ENCODE measurements at places on chromosomes 2 and 18.

- DNase-seq: peak; percentile 50
Observed at GRCh38 chr2:39227628-39228412, 15.9 kb downstream of the CDKL4 start.

DNA sequence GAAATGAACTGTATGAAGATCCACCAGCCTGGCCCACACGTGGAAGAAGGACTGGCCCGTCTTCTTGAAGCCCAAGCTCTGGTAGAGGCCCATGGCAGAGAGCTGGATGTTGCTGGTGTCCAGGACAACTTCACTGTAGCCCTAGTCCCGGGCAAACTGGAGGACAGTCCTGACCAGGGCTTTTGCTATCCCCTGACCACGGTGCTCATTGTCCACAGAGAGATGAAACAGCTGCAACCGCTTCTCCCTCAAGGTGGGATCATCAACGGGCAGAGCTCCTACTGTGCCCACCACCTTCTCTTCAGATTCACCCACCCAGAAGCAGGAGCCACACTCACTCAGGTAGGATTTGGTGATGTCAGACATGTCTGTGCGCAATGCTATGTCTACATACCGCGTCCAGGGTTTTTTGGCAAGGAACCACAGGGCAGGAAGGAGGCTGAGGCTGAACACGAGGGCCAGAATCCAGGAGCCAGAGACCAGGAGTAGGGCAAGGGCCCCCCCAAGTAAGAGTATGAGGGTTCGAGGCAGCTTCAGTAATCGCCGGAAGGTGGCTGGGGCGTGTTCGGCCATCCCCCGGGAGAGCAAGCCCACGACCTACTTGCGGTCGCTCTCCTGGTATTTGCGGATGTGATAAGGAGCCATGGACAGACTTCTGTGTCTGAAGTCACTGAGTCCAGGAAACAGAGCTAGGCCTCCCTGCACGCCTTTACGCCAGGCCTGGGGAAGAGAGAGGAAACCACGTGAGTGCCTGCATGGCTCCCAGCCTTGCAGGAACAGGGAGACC lies 36.3 kb downstream of the TPRKB start:
- DNase-seq: no peak

DNA sequence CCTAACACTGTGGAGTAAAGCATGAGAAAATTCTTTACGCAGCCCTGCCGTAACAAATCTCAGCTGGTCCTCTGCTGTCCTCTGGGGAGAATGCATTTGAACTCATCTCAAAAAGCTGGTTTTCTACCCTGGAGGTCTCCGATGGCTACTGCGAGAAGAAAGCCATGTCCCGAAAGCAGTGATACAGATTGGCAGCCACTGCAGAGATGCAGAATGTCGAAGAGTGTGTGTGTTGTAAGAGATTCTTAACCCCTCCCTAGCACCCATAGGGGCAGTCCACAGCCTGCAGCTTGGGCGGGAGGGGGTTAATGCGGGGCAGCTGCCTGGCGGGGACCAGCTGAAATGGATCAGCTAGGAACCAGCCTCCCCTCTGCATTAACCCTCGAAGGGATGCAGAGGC lies 235.9 kb downstream of the ZNF516 start:
- DNase-seq: no peak

DNA sequence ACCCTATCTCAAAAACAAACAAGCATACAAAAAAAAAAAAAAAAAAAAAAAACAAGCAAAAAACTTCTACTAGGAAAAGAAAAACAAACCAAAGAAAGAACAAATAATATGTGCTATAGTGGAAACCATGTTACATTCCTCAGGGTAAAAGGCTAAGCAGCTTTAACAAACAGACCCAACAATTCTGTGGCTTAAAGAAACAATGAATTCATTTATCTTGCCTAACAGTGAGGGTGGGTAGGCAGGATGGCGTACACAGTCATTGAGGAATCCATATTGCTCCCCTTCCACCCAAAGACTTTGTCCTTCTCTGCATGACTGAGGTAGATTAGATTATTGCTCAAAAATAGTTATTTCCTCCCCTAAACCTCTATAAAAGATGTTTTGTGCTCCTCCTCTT lies 63.1 kb upstream of the ITGA6 start:
- DNase-seq: no peak

DNA sequence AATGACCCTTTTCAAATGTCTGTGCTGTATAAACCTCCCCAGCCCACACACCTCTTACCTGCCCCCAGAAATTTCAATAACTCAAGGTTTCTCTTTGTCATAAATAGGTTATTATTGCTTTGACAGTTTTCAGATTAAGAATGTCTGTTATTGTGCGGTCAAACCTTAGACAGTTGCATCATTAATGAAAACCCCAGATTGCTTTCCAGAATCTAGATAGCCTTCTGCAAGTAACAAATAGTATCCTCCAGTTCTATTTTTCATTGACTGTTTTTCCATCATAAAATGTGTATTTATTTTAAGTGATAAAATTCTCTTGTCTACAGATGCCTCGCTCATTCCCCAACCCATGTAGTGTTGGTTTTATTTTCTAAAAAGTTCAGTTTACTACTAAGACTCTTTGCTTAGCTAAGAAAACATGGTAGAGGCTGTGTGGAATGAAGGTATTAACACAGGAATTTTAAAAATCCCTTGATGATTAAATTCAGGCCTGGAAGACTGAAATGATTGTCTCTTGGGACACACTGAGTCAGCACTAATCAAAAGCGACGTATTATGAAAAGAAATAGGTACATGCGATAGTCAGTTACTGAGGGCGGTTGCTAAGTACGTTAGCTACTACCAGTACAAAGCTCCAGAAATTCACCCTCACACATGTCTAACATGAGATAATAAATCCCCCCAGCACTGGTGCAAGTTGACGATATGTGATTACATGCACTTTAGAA lies 38.4 kb upstream of the ITGAV start:
- DNase-seq: no peak

DNA sequence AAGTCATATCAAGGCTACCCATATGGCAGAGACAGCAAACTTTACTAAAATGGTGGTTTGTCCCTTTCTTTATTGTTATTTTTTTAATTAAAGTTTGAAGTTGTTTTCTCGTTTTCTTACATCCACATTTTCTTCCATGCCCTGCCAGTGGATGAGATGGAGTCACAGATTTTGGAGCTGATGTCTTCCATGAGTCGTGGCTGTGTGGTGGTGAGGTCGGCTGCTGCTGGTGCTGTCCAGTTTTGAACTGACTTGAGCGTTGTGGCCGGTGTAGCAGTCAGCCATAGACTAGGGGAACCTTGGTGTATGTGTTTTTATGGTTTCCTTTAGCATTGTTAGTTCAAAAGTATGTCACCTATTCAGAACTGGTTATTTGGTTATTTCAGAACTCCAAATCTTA lies 182.8 kb downstream of the SH3RF3 start:
- DNase-seq: no peak

GRCh38 chr2:196510246-196510645 lies 129.3 kb upstream of the CCDC150 start:
- DNase-seq: no peak

- DNase-seq: no peak
Observed at GRCh38 chr2:36729067-36729466, 32.6 kb downstream of the VIT start.

DNA sequence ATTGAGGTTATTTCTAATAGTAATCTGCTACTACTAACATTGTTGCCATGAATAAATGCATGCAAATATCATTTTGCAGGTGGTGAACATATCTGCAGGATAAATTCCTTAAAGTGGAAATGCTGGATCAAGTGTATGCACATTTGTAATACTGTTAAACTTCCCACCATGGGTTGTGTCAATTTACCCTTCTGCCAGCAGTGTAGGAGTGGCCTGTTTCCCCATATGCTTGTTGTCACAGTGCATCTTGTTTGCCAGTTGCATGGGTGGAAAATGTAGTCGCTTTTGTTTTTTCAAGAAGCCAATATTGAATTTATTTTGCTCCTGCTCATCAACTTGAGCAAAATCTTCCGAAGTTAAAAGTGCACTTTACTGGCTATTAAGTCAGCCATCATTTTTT lies 139.0 kb upstream of the ACKR3 start:
- no peak for DNase-seq

DNA sequence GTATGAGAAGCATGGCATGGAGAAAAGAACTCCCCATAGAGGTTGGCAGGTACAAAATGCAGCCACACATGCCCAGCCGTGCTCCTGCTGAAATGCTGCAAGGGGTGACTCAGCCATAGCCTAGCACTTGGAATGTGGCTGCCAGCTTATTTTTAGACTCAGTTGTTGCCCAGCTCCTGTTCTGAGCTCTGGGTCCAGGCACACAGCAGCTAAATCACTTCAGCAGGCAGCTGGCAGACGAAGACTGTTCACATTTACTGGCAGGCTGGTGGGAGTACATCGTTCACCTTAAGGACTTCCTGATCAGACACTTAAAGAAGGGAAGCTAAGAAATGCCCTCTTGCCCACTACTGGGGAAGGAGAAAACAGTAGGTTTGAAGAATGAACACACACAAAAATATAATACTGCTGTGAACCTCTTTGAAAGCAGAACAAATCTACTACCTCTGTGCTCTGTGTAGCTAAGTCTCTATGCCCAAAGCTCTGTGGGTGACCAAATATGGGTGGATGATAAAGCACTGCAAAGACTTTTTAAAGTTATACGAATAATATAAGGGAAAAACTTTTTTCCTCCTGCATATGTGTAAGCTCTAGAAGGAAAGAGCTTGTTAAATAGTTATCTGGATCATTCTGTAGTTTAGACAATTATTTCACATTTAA lies 146.1 kb downstream of the LNPK start:
- DNase-seq: peak; percentile 81

- no peak for DNase-seq
Observed at GRCh38 chr2:196108604-196109003, 40.0 kb upstream of the DNAH7 start.

DNA sequence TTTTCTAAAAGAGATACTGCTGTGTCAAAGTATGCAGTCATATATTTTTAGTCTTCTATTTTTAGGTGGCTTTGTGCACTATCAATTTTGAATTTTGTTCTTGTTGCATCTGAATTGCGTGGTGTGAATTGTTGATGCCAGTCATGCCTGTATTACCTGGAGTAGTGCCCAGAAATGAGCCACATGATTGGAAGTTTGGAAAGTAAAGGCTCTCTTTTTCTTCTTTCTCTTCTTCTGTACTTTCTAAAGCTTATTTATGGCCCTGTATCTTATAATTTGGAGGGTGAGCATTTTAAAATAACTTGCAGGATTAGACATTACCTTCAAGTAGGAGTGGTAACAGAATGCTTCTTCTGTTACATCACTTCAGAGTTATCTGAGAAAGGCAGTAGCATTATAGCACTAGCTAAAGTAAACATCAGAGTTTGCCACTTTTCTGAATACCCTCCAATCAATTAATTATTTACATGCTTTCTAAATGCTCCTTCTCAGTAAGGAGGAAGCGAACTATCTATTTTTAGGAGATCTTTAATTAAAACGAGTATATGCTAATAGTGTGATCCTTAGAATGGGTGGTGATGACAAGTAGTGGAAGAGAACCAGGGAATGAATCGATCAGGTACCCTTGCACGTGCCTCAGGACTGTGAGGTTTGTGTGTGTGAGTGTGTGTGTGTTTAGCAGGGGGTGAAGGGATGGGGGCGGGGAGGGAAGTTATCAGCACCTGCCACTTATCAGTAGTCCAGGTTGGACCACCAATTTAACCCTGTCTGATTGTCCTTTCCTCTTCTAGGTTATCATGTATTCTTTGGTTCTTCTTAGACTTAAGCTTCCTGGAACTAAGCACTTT lies 112.5 kb downstream of the MAP3K20 start:
- DNase-seq: peak; percentile 9

- DNase-seq: no peak
Observed at GRCh38 chr2:133418671-133419070, 149.6 kb downstream of the NCKAP5 start.

DNA sequence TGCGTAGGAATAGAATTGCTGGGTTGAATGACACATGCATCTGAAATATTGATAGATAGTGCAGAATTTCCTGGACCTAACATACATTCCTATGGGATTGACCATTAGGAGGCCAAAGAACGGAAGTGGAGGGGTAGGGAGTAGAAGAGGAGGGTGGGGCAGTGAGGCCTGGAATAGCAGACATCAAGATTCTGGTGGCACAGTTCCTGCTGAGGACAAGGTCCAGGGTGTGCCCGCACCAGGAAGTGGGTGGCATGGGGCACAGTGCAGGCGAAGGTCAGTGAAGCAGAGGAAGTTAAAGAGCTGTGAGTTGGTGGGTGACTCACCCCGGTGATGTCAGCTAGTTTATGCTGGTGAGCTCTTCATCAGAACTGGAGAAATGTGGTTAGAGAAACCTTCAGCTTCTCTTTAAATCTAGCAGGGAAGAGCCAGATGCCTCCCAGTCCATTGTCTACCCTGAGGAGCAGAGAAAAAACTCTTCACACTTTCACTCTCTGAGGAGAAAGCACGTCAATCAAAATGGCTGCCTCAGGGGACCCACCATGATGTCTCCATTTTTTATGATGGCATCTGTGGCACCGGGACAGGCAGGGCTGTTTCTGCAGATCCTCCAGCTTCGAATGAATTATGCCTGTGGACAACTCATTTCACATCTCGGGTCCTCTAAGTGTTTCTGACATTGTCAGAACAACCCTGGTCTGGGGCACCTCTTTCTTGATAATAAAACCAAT lies 55.9 kb upstream of the CTLA4 start:
- DNase-seq: peak; percentile 100

GRCh38 chr2:240336820-240337427 lies 98.5 kb upstream of the GPC1 start:
- no peak for DNase-seq

DNA sequence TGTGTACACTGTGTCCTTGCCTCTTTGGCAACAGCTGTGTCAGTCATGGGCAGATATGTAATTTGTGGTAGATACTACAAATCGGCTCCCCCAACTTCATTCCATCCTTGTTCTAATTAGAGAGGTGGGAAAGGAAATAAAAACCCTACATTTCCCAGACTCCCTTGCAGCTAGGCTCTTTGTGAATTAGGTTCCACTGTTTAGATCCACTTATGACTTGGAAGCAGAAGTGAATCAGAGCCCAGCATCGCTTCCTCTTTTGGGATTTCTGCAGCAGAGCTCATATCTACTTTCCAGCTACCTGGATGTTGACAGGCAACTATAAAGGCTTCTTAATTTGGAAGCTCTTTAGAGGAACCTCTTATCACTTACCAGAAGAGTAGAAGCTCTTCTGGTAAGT lies 34.1 kb upstream of the NARS1 start:
- DNase-seq: no peak

- no peak for DNase-seq
Observed at GRCh38 chr2:218029366-218030360, 26.9 kb upstream of the TNS1 start.

DNA sequence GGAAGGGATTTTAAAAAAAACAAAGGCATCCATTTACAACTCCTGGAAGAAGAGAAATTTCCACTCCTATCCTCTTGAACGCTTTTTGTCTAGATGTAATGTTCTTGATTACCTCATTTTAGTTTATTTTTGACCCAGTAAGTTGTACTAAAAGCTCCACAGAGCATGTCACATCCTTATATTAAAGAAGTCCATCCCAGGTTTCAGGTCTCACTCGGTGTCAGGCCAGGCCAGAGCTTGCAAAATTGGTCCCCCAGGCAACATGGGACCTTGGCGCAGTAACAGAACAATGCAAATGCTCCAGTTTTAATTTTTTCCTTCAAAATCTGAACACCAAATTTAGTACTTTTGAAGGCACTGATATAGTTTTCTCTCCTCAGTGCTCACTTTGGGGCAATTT lies 218.4 kb upstream of the REV1 start:
- no peak for DNase-seq

- DNase-seq: no peak
Observed at GRCh38 chr2:73285159-73285739, 971 bp upstream of the FBXO41 start.
